ENCODE measurements at places on chromosomes 4 and X.

- DNase-seq, result no peak
Observed at GRCh38 chrX:107025545-107025944, 25.5 kb upstream of the MORC4 start.

DNA sequence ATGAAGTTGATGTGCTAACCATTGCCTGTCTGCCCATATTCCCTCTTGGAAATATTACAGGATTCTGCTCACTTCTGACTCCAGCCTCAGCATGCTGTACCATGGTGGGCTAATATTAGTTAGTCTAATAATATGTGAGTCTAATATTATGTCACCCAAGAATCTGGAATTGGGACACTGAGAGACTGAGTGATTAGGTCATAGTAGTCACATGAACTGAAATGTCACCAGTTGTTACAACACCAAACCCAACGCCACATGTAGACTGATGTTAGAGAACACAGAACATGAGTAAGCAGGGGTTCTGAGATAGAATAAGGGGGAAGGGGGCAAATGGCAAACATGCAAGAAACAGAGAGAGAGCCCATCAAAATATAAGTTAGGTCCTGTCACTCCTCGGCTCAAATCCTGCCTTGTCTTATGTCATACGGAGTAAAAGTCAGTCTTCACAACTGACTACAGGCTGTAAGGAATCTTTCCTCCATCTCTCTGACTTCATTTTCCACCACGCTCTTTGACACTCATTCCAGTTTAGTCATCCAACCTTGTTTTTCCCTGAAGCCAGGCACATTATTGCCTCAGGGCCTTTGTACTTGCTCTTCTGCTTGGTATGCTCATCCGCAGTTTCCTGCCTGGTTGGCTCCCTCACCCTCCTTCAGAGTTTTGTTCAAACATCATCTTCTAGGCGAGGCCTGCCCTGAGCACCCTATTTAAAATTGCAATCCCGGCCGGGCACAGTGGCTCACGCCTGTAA, 9.6 kb upstream of the SLAIN2 start:
- no peak for DNase-seq

- no peak for DNase-seq
Observed at GRCh38 chr4:53680168-53680567, 88.9 kb upstream of the LNX1 start.

DNA sequence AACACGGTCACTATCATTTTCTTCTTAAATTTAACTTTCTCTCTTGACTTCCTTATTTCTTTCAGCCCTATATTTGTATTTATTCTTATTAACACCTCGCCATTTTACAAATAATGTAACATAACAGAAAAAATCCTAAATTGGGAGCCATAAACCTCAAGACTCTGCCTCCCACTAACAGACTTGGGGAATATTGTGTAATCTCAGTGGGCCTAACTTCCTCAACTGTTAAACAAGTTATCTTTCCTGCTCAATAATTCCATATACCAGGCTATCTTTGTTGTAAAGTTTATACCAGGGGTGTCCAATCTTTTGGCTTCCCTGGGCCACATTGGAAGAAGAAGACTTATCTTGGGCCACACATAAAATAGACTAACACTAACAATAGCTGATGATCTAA, 26.2 kb downstream of the PRSS12 start:
- no peak for DNase-seq

DNA sequence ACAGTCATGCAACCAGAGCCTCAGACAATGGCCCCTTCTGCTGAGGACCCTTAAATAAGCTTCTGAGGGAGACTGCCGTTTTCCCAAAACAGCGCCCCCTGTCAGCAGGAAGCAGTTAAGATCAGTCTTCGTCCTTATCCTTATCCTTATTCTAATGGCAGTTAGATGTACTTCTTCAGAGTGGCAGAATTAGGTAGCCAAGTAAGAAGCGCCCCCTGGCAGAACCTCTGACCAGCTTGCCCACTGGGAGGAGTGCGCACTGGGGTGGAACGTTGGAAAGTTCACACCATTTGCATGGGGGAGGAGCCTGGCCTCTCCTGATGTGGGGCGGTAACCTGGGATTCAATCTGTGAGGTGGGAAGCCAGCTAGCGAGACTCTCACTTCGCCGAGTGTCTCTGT, 133.6 kb upstream of the QRFPR start:
- no peak for DNase-seq

- no peak for DNase-seq
Observed at GRCh38 chr4:156558373-156559025, 413.1 kb downstream of the PDGFC start.

GRCh38 chr4:113758372-113758771, 3.2 kb downstream of the CAMK2D start:
- no peak for DNase-seq

- DNase-seq, result no peak
Observed at GRCh38 chrX:139930916-139931645, 1.8 kb downstream of the ATP11C start.

DNA sequence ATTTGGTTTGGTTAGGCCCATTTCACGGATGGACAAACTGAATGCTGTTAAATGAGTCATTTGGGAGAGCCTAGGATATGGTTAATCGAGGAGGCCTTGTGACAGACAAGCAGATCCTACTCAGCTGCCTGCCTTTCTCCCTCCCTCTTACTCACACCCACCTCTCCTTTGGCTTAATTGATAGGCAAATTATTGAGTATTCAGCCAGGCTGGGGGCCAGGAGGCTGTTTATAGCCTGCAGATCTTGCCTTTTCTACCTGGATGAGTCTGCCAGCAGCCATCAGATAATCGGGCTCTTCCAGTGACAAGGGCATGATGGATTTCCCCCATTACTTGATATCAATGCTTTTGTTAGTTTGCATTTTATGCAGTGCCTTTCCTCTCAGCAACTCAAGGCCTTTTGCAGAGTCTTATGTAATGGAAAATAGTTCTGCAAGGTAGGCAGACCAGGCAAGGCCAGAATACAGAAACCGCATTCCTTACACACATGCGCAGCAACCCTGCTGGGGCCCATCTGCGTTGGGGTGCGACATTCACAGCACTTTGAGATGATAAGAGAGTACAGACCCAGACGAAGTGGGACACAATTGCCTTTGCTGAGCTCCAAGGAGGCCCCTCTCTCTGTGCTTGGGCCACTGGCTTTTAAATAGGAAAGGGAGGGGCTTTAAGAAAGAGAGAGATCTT, 96.2 kb upstream of the ATP6AP2 start:
- no peak for DNase-seq

DNA sequence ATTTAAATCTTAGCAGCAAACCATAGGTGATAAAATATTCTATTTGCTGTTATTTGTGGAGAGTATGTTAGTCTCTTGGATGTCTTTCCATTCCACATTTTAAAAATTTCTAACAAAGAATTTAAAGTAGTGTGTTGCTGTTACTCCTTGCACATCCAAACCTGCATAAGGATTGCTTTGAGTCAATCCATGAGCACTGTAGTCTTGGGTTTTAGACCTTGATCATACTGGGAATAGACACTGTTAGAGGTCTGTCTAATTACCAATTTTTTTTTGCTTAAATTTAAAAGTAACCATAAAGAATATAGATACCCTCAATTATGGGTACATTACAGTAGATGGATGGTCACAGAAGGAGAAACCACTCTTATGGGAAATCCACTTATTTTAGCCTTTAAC, 1.5 kb downstream of the AFP start:
- DNase-seq, result no peak

- DNase-seq, result no peak
Observed at GRCh38 chr4:83115000-83115399, 471 bp upstream of the PLAC8 start.

- DNase-seq, result no peak
Observed at GRCh38 chr4:145061318-145061920, 36.6 kb downstream of the ANAPC10 start.

GRCh38 chr4:175646802-175647201, 165.3 kb downstream of the GPM6A start:
- no peak for DNase-seq

DNA sequence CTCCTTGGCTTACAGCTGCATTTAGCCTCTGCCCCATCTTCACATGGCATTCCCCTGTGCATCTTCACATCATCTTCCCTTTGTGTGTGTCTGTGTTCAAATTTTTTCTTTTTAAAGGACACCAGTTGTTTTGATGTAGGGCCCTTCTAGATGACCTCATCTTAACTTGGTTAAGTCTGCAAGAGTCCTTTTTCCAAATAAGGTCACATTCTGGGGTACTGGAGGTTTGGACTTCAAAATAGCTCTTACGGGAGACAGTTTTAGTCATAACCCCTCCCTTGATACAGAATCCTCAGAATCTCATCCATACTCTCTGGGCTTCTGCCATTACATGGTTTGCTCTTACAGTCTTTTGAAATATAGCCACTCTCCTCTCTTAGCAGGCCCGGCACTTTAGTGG, 231.5 kb upstream of the ATP6AP2 start:
- DNase-seq, result no peak

- DNase-seq, result no peak
Observed at GRCh38 chr4:8727131-8727530, 134.6 kb downstream of the CPZ start.

- no peak for DNase-seq
Observed at GRCh38 chr4:158766434-158767044, 2.3 kb upstream of the FNIP2 start.

- no peak for DNase-seq
Observed at GRCh38 chr4:84932462-84932861, 34.0 kb downstream of the WDFY3 start.

DNA sequence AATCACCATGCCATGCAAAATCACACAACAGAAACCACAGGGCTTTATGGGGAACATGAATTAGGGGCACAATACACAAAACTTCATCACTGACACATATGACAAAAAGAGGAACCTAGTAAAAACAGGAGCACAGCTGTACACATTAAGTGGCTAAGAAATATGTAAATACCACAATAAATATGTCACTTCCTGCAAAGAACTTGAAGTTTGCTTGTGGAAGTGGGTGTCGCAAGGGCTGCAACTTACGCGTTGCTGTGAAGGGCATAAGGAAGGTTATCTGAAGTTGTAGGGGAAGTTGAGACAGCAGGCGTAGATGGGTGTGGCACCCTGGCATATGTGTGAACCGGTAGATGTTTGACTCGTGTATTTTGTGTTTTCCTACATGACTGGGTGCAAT, 42.4 kb downstream of the CLCN4 start:
- no peak for DNase-seq

DNA sequence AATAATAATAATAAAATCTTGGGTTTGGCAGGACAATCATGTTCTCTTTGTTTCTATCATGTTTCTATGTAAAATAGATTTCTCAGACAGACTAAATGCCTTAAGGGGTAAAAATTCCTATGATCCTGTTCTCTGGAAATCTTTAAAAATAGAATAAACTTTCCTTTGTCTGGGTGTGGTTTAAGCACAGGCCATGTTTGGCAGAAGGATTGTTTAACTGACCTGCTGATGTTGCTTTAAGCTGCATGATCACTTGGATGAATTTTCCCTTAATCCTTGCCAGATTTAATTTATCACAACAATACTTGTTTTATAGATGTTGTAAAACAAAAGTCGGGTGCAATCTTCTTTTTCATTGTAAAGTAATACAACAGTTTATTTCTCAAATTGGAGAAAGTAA, 341.7 kb upstream of the FAT1 start:
- DNase-seq, result no peak

DNA sequence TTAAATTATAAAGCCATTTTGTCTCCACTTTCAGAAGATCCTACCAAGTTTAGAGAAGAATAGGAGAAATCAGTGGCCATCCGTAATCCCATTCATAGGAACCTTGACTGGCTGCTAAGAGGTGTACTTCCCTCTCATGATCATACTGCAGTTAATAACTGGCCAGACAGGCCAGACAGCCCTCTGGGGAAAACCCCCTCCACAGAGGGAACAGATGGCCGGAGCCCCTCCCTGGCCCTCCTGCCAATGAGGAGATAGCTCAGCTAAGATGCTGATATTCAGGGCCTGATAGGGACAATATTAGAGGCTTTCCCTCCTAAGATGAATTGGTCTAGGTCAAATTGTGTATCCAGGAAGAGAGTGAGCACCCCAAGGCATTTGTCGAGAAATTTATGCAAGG, 200.0 kb upstream of the MAOA start:
- DNase-seq, result no peak

DNA sequence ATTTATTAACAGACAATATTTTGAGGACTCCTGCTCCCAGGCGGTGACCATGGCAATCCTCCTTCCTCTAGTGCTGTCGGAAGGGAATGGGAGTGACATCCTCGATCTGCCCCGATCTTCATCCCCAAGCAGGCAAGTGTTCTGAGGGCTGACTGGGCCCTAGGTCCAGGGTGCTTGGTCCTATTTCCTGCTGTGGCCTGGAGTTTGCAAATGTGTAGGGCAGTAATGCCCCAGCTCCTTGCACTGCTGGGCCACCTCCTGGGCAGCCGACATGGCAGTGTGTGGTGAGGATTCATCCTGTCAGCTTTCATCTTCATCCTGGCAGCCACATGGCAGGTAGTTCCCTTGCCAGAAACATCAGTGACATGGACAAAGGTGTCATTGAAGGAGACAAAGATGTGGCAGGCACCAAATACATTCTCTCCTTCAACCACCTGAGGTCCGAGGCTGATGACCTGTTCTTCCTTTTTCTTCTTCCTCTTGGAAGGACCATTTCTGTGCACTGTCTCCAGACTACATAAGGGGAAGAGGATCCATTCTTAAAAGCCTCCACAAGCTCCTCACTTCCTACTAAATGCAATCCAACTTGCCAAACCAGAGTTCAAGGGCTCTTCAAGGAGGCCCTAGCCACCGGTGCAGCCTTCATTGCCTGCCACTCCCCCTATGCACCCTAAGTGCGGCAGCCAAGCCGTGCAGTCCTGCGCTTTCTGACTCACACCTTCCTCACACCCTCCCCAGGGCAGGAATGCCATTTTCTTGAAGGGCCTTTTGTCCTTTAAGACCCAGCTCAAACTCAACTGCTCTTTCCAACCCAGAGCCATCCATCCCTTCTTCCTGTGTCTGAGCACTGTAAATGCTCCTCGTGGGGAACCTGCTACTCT, 65.7 kb downstream of the TMEM154 start:
- no peak for DNase-seq

DNA sequence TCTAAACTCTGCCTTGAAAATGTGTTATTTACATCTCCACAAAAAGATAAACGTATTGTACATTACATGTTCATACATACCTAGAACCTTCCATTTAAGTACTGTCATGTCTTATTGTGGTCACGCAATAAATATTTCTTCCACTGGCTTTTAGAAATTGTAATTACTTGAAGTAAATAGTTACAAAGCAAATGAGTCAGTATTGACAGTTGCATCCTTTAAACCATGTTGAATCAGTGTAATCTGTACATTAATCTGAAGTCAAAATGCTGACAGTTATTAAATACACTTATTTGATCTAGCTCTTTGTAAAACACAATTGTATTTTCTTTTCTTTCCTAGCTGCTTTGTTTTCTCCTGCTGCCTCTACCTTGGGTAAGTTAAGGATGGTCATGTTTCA, 446.7 kb downstream of the EPHA5 start:
- no peak for DNase-seq
